Skeletal muscle tissue (tissue), 5 donors: ENCODE measurements at places on chromosomes 6 and 20. TPM values are rescaled to one million over a fixed set of nuclear protein-coding genes. Genes with fewer than 3 reads are reported as not detected.

SOX12 gene
- 3.7 TPM for total RNA-seq

HBS1L gene
- 39.1 TPM for total RNA-seq

STMND1 gene
- total RNA-seq: not detected

GATA5 gene
- 0.52 TPM for total RNA-seq

BICRAL gene
- 10.4 TPM for total RNA-seq

TTLL9 gene
- total RNA-seq: 0.52 TPM

LST1 gene
- 3.7 TPM for total RNA-seq

SLC52A3 gene
- not detected for total RNA-seq

USP49 gene
- total RNA-seq: 1.6 TPM

KCNK16 gene
- not detected for total RNA-seq

HCRTR2 gene
- total RNA-seq: not detected

RSPH9 gene
- 0.52 TPM for total RNA-seq

PI16 gene
- total RNA-seq: 19.8 TPM

OR2J3 gene
- not detected for total RNA-seq

PGC gene
- total RNA-seq: 0.52 TPM

MYCT1 gene
- total RNA-seq: 12.0 TPM

ELOVL4 gene
- 2.1 TPM for total RNA-seq

DIDO1 gene
- 35.0 TPM for total RNA-seq

BMP7 gene
- 3.7 TPM for total RNA-seq

HLA-DQB1 gene
- total RNA-seq: 7.8 TPM

PKIB gene
- not detected for total RNA-seq

SPTLC3 gene
- total RNA-seq: 9.9 TPM

C6orf89 gene
- total RNA-seq: 22.4 TPM

LY6G6D gene
- total RNA-seq: not detected

BANF2 gene
- total RNA-seq: not detected

ERVFRD-1 gene
- not detected for total RNA-seq

BTNL2 gene
- total RNA-seq: not detected

ISM1 gene
- total RNA-seq: 1.0 TPM

MOXD1 gene
- 1.0 TPM for total RNA-seq

STX16 gene
- 32.4 TPM for total RNA-seq

PTCRA gene
- 1.0 TPM for total RNA-seq

ATP5F1E gene
- 28.2 TPM for total RNA-seq

OPN5 gene
- total RNA-seq: not detected

TBC1D7 gene
- 17.7 TPM for total RNA-seq

KCNQ2 gene
- 1.6 TPM for total RNA-seq

MYT1 gene
- total RNA-seq: not detected

EDN1 gene
- total RNA-seq: 6.8 TPM

ENPP3 gene
- total RNA-seq: 1.0 TPM

SRSF3 gene
- total RNA-seq: 144 TPM

CRISP2 gene
- total RNA-seq: not detected

AGER gene
- total RNA-seq: 0.52 TPM

BTN1A1 gene
- not detected for total RNA-seq

TFAP2D gene
- total RNA-seq: not detected

SLC22A2 gene
- total RNA-seq: not detected

OR14J1 gene
- not detected for total RNA-seq

IMPG1 gene
- 0.52 TPM for total RNA-seq

HSF2 gene
- total RNA-seq: 37.1 TPM

TXLNB gene
- 60.0 TPM for total RNA-seq

MYLK4 gene
- total RNA-seq: 5.7 TPM

OXT gene
- total RNA-seq: not detected
